HepG2 (cell line): ENCODE measurements at places on chromosomes 6 and 20.

DNA sequence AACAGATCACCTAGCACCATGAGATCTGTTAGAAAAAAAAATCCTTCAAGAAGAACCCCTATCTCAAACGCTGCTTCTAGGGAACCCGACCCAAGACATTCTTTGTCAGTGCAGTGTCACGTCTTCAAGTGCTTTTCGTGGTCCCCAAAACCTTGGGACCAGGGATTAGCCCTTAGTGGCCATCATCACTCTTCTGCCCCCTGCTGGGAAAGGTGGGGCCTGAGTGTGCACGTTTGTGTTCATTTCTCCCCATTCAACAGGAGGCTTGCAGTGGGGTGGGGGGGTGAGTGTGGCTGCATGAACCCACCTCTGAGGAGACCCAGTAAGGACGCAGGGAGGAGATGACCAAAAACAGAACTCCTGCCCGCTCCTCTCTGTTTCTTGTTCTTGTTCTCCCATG is 218.2 kb upstream of the RNF24 start:
- no peak for DNase-seq

- DNase-seq, result no peak
Observed at GRCh38 chr6:155130161-155130853, 133.5 kb upstream of the CLDN20 start.

- DNase-seq, result no peak
Observed at GRCh38 chr20:63808964-63809674, 21.9 kb downstream of the ZBTB46 start.

- DNase-seq, result no peak
Observed at GRCh38 chr20:24573557-24573956, 104.1 kb downstream of the SYNDIG1 start.
